ENCODE measurements at places on chromosomes 5 and 9.

DNA sequence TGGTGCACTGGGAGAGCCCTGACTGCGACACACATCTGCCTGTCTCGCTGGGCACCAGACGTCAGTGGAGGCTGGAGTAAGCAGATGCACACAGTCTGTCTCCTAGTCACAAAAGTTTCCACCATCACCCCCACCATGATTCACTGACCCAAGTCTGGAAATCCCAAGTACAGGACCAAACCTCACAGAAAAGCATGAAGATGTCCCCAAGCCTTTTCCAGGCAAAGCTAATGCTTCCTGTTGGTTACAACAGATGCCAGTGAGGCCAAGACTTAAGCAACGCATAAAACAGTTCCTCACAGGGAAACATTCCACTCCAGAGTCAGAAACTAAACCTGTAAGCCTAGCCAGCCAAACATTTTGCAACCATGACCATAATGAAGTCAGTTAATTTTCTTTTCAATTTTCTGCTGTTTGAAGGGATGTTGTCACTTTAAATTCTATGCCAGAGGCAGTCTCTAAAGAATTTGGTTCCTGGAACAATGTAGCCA lies 259.3 kb upstream of the SLC30A5 start:
- no peak for DNase-seq

DNA sequence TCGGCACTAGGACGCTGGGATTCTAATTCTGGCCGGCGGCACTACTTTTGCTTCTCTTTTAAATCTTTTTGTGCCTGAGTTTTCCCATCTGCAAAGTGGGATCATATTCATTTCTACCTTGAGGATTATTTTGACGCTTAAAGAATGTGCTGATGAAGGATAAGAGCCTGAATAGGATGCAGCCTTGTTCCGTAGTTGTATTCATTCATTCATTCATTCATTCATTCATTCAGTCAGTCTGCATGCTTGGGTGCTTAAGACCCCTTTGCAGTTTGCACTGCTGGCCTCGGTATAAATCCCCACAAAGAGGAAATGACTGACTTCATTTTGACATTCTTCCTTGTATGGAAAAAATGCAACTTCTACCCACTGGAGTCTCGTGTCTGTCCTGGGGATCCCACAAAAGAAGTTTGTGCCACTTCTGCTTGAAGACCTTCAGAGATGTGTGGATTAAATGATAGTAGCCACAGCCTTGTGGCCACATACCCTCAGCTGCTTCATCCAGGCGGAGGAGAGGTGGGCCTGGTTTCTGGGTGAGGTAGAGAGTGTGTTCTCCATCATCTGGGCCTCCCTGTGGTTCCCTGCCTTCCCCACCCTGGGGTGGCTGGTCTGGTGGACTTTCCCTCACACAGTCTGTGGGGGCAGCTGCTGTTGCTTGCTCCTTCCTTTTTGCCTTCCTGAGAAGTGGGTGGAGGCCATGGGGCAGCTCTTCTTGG lies 62.6 kb downstream of the PPARGC1B start:
- DNase-seq, result no peak

DNA sequence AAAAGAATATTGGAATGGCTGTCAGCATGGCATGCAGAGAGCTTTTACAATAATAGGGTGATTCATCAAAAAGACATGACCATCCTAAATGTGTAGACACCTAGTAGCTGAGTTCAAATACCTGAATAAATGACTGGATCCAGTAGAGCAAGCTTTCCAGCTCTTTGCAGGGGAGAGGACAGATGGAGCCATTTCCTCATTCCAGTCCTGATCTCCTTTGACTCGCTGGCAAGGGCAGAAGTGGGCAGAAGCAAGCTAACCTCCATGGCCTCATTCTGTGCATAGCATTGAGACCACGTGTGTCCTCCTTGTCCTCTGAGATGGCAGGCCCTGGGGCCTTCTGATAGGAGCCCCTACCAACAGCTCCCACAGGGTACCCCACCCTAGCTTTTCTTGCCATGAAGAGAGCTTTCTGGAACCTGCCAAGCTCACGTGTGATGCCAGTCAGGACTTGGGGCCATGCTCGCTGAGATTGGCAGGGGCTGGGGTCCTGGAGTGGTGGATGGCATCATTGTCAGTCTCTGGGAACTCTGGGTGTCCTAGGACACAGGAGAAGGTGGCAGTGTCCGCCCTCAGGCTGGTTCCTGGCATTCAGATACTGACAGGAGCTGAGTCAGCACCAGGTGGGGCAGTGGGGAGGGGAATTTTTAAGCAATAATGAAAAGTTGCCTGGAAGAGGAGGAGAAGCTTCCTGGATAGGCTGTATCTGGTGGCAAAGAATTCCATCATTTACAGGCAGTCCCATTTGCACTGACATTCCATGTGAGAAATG lies 33.6 kb downstream of the WWC1 start:
- DNase-seq, result no peak

DNA sequence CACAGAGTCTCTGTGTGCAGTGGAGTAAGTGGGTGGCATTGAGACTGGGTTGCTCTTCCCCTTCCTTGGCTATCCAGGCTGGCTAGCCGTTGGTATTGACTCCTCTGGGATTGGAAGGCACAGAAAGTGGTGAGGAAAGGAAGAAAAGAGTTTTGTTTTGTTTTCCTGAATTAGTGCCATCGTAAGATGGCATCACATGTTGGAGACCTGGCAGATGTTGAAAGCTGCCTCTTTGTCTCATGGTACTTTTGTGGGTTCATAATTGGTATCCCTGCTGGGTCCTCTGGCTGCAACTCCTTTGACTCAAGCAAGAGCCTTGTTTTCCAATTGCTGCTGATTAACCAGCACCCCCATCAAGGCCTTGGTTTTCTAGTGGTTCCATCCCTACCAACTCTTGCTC lies 293.8 kb downstream of the PDE4D start:
- DNase-seq, result no peak

DNA sequence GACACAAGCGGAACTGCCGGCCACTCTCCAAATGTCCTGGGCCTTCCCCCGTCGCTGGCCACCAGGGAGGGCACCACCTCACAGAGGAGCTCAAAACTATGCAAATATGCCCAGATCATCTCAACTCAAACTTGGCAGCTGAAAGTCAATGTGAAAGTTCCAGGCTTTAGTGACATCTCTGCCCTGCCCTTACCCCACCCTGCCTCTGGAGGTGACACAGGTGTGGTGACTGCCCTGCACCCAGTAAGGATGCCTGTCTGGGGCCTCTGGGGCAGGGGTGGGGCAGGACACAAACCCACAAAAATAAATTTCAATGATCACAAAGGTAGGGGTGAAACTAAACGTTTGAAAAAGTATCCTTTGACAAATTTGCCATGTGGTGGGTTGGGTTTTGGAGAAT lies 213.4 kb downstream of the HSPA4 start:
- no peak for DNase-seq

DNA sequence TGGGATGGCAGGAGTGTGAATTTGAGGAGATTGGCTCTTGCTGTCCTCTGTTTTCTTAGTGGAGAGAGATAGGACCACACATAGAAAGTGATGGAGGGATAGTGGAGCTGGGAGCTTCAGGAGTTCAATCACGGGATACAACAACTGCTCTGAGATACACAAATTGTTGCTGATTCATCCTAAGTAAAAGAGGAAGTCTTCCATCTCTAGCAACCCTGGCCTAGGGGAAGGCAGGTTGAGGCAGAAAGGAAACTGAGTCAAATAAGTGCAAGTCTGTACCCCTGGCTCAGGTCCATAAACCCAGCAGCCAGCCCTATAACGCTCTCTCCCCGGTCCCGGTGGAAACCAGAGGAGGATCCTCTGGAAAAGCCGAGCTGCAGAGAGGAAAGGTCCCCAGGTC lies 97.7 kb downstream of the ADCY2 start:
- no peak for DNase-seq

GRCh38 chr5:91357806-91358205 lies 25.3 kb downstream of the ARRDC3 start:
- no peak for DNase-seq

DNA sequence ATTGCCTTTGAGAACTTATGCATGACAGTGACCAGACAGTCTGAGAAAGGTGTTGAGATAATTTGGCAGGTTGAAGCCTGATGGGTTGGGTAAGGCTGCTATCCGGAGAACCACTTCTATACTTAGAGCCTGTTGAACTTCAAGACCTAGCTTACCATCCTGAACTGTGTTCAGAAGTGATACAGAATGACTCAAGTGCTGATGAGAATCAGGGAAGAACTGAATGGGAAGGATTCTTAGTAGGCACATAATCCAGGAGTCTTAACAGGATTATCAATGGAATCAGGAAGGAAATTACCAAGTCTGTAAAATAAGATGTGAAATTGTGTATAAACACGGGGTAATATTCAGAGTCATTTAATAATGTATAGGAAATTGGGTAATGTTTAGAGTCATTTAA lies 9.0 kb upstream of the PAPPA start:
- DNase-seq, result no peak
